Panc1 (cell line): ENCODE measurements at places on chromosomes 1 and 21.

DNA sequence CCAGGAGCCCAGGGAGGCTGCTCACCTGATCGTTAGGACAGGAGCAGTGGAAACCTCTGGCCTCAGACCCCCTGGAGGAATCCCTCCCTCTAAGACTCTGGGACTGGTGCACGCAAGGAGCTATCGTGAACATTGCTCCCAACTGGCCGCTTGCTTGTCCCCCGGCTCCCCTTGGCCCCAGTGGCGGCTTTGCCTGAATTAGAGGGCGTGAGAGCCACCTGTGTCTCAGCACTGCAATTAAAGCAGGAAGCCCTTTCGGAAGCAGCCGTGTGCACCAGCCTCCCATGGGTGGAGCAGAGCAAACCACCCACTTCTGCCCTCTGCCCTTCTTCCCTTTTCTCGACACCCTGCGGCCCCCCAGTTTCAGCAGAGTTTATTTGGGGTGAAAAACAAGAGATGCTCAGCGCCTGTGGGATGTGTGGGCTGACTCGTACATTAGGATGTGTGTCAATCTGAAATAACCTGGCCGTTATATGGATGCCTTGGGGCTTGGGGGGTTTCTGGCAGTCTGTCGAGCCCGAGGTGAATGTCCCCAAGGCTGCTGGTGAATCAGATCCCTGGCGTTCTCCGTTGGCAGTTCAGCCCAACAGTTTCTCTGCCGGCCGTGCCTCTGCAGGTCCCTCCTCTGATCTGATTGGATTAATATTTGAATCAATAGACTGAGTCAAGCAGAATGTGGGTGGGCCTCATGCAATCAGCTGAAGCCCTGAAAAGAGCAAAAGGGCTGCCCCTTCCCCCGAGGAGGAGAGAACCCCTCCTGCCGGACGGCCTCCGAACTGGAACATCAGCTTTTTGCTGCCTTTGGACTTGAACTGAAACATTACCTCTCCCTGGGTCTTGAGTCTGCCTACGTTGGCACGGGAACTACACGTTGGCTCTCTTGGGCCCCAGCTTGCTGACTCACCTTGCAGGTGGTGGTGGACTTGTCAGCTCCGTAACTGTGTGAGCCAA is 7.3 kb upstream of the UMODL1 start:
- DNase-seq = no peak

- no peak for DNase-seq
Measured at GRCh38 chr1:152182944-152183361, 23.9 kb upstream of the RPTN start.

DNA sequence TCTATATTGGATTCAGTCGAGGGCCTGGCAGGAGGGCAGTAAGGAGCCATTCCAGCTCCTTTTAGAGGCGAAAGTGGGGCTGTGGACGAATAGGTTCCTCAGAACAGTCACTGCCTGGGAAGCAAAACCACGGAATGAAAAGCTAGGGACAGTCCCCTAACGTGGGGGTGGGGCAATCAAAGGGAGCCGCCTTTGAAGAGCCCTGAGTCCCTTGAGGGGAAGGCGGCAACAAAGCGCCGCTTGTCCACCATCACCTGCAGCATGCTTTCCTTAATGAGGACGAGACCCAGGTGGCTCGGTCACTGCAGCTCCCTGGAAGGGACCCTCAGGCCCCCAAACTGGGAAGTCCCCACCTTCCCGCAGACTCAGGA is 184.7 kb downstream of the ETS2 start:
- DNase-seq = no peak

DNA sequence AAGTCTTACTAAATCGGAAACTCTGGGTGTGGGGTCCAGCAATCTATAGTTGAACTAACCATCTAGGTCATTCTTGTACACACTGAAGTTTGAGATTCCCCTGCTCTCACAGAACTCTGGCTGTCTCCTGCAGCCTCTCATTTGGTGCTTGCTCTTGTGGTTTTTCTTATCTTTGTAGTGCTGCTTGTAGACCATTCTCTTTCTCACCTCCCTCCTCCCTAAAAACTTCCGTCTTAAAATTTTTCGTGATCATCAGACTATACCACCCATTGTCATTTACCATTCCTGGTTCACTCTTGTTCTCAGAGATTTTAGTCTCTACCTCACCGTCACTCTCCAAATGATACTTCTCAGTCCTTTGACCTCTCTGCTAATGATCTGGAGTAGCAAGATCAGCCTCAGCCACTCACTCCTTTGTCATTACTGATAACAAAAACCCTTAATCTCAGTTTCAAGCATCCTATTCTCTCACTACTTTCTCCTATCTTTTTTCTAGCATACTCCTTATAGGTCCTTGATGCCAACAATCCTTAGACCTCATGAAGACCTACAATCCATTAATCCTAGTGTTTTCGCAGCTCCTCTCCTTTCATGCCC is 13.0 kb upstream of the EPHX4 start:
- no peak for DNase-seq

GRCh38 chr1:32220746-32221580 is 1.2 kb downstream of the TMEM234 start:
- DNase-seq = no peak

- DNase-seq = no peak
Measured at GRCh38 chr1:110309767-110310166, 29.4 kb upstream of the RBM15 start.

GRCh38 chr21:17780539-17780938 is 38.6 kb downstream of the C21orf91 start:
- no peak for DNase-seq

DNA sequence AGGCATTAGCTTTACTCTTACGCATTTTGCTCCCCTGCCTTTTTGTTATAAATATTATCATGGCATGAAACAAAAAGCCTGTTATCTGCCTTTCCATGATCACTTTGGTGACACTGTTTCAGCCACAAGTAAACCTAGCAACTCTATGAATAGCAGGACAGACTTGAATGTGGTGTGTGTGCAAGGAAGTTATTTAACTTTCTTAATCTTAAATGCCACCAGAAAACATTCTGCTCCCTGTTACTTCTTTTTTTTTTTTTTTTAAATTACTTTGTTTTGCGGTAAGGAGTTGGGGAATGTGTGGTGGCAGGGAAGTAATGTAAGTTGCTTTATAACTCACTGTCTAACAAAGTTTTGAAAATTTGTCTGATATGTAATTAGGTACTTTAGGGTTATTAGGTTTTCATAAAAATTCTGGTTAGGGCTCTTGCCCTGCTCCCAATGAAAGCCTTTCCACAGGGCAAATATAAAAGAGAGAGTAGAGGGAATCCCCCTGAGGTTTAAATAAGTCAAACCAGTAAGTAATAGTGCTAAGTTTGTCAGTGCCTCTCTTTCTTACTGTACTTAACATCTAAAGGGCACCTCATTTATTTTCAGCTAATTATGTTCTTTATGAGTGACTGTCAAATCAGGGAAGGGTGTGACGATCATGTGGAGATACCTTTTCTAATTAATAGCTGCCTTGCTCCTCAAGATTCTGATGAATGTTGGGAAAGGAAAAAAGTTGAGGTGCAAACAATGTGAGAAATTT is 39.5 kb downstream of the RASAL2 start:
- DNase-seq = no peak

DNA sequence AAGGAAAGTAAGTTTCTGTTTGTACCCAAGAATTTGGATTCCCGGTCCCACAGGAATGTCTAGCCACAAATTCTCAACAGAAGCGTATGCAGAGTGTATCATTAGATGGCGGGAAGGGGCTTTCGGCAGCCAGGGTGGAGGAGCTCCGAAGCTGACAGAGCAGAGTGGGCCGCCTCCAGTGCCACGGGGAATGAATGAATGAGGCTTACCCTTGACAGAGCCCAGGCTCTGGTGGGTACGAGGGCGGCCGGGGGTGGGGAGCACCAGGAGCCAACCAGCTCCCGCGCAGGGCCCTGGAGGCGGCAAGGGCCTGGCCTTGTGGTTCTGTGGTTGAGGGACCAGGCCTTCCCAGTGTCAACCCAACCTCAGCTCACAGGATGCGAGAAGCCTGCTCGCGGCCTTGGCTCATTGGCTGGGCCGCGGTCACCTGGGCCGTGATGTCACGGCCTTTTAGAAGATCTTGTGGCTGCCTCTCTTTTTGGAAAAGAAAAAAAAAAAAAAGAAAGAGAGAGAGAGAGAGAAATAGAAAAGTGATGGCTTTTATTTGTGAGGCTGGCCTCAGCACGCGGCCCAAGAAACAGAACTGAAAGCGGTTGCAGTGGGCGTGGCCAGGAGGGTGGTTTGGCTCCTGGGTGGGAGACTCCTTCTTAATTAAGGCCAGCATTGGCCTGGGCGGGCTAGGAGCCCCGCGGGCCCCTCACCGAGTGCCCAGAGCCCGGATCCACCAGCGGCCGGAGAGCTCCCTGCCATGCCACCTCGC is 34.9 kb upstream of the RUNX3 start:
- DNase-seq = no peak

- DNase-seq = no peak
Measured at GRCh38 chr1:27392096-27392777, at the start of gene GPR3. TSS of gene GPR3 (plus strand) at chr1:27392622. CDS start at chr1:27393799, 1,177 bp downstream.

DNA sequence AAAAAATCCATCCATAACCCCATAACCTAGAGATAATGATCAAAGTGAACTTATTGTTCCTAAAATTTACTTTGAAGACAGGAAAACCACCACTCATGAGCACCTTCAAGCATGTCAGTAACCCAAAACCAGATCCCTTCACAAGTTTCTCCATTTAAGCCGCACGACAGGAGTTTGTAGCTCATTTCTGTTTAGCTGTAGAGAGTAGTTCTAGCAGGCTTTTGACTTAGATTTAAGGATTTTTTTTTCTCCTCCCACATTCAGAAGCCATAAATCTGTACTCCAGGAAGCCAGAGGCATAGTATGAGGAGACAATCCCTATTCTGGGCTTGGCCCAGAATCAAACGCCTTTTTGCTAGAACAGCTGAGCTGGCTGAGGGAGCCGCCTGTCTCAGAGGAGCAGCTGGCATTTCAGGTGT is 25.6 kb downstream of the TOMM20 start:
- DNase-seq = no peak

DNA sequence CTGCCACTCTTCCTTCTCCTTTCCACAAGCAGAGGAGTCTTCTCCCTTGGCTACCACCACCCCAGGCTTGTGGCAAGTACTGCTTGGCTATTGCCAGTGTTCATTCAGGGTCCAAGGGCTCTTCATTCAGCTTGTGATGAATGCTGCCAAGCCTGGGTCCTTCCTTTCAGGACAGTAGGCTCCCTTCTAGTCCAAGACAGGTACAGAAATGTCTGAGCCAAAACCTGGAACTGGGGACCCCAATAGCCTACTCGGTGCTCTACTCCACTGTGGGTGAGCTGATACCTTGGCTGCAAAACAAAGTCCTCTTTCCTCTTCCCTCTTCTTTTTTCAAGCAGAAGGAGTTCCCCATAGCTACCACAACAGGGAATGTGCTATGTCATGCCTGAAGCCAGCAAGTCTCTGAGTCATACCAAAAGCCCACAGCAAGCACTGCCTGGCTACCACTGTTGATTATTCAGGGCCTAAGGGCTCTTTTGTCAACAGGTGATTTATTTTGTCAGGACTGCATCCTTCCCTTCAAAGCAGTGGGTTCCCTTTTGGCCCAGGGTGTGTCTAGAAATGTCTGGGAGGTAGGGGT is 268.9 kb downstream of the HHAT start:
- DNase-seq = no peak

- DNase-seq = no peak
Measured at GRCh38 chr1:59815892-59816291, 1.1 kb downstream of the HOOK1 start.

DNA sequence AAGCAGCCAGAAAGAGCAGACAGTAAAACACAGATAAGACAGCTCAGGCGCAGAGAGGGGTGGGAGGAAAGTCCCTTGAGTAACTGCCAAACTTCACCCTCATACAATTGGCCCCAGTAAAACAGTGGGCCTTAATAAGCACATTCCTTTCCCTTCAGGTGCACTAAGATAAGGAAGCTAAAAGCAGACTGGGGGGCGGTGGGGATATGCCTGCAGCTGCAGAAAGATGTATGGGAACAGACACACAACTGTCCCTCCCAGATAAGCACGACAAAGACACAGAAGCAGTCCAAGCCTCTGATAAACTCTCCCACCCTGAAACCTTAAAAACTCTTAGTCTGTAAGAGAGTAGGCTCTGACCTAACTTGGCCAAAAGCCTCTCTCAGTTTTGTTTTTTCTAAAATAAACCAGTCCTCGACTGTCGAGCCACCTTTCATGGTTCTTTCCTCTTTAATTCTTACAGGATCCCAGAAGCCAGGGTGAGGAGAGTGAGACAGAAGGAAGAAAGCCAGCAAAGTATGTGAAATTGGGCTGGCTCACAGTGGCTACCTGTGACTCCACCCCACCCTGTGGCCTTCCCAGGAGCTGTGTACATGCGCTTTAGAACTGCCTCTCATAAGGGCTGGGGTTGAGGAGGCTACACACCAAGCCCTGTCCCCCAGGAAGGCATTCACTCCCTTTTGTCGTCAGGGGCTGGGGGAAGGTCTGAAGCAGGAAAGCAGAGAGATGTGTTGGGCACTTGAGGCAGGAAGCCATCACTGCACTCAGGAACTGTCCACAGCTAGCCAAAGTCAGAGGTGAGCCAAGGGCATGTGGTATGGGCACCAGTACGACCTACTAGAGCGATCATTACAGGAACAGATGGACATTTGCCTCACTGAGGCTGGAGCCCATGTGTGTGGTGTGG is 4.6 kb downstream of the PGLYRP4 start:
- no peak for DNase-seq

DNA sequence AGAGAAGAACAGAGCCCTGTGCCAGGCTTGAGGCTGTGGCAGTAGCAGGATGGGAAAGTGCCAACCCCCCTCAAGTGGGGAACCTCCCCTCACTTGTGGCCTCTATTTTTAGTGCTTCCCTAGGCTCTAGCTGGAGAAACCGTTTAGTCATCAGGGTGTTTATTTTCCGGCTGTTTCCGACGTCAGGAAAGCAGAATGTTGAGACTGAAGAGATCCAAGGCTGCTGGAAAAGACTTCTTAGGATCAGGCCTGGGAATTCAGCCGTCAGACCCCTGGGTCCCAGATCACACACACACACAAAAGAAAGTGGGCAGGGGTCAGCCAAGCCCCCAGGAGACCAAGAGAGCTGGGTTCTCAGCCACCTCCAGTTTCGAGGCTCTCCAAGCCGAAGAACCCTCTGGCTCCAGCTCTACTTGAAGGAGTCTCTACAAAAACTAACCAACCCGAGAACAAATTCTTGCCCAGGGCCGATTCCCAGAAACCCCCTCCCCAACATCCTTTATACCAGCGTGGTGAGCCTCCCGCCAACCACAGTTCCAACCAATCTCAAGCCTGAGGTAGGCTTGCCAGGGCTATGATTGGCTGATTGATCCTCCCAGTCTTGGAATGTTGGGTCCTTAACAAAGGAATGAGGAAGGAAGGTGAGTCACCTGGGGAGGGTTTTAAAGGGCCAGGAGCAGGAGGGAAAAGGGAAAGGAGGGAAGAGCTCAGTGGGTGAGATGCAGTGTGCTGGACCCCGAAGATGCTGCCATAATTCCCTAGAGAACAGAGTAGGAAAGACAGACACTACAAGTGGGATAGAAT is 2.5 kb upstream of the MEF2D start:
- DNase-seq = peak; percentile 88

- DNase-seq = no peak
Measured at GRCh38 chr1:226661965-226662364, 77.1 kb downstream of the ITPKB start.

DNA sequence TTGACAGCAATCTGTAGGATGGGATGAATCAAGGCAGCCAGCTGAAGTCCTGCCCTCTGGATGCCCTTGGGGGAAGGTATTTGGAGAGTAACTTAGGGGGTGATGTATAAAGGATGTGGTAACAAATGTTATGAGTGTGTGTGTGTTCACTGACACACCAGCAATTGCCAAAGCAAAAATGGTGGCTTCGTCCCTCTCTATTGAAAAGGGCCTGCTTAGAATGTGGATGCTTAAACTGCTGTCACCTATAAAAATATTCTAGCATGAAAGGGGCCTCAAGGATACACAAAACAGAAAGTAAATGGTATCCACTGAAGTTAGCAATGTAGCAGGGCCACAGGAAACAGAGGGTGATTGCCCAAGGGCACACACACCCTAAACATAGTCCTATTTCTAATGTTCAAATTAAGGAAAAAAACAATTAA is 15.1 kb upstream of the AIM2 start:
- no peak for DNase-seq
